Upper lobe of left lung (tissue), 6 donors: ENCODE measurements at places on chromosomes 16 and 17. TPM values are rescaled to one million over a fixed set of nuclear protein-coding genes. Genes with fewer than 3 reads are reported as not detected.

Gene ZNF652
- total RNA-seq, result 38.9 TPM

Gene C17orf67
- 1.3 TPM for total RNA-seq

- DNase-seq, result no peak
- no peaks in the 10 kb centered on the region for H3K27me3 ChIP-seq
- no peak overlapping the region for H3K27ac ChIP-seq
Observed at GRCh38 chr16:65196420-65197075, 74.7 kb upstream of the CDH11 start.

GRCh38 chr17:29836643-29837042, 93.4 kb downstream of the SSH2 start:
- no peaks in the 10 kb centered on the region for H3K36me3 ChIP-seq
- no peak overlapping the region for H3K4me3 ChIP-seq
- H3K27ac ChIP-seq, result no peak overlapping the region
- no peak for DNase-seq

DNA sequence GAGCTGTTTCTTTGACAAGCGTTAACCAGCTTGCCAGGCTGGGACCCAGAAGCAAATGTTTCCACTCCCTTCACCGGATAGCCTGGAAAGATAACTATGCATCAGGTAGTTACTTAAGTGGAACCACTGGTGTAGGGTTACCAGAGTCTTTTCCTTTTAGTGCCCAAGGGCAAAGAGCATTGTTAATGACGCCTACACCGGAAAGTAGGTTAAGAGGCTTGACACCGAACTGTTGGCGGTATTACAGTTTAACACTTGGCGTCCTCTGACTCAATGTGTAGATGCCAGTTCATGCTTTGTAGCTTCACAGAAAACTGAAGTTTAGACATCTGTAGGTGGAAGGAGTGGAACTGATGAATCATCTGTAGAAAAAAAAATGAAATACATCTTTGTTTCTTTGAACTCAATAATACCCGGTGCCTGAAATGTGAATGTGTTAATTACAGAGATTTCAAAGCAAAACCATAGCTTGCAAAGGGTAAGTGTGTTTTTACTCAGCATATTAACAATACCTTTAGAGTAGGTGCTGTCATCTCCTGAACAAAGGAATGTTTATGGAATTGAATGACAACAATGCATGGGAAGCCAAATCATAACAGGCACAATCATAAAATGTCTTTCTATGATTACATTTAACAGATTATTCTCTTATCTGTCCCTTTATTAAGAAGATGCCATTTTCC, 426.7 kb upstream of the SALL1 start:
- no peaks in the 10 kb centered on the region for H3K27me3 ChIP-seq
- no peaks in the 10 kb centered on the region for H3K4me1 ChIP-seq
- H3K36me3 ChIP-seq, result no peaks in the 10 kb centered on the region
- DNase-seq, result no peak
- no peak overlapping the region for H3K27ac ChIP-seq

- no peaks in the 10 kb centered on the region for H3K27me3 ChIP-seq
- no peak overlapping the region for H3K4me3 ChIP-seq
- DNase-seq, result no peak
- H3K4me1 ChIP-seq, result peaks cover 5% of the 10 kb centered on the region
- H3K36me3 ChIP-seq, result no peaks in the 10 kb centered on the region
Observed at GRCh38 chr16:11155284-11155806, 100.7 kb downstream of the SOCS1 start.
